ENCODE measurements at places on chromosomes 3 and 15.

GRCh38 chr15:29226436-29227208, 43.0 kb downstream of the NSMCE3 start:
- DNase-seq: no peak

- DNase-seq: no peak
These were observed 30.9 kb downstream of the FAM3D start for GRCh38 chr3:58635371-58636285.

GRCh38 chr15:65384505-65384894, 6.7 kb upstream of the IGDCC3 start:
- DNase-seq: no peak

DNA sequence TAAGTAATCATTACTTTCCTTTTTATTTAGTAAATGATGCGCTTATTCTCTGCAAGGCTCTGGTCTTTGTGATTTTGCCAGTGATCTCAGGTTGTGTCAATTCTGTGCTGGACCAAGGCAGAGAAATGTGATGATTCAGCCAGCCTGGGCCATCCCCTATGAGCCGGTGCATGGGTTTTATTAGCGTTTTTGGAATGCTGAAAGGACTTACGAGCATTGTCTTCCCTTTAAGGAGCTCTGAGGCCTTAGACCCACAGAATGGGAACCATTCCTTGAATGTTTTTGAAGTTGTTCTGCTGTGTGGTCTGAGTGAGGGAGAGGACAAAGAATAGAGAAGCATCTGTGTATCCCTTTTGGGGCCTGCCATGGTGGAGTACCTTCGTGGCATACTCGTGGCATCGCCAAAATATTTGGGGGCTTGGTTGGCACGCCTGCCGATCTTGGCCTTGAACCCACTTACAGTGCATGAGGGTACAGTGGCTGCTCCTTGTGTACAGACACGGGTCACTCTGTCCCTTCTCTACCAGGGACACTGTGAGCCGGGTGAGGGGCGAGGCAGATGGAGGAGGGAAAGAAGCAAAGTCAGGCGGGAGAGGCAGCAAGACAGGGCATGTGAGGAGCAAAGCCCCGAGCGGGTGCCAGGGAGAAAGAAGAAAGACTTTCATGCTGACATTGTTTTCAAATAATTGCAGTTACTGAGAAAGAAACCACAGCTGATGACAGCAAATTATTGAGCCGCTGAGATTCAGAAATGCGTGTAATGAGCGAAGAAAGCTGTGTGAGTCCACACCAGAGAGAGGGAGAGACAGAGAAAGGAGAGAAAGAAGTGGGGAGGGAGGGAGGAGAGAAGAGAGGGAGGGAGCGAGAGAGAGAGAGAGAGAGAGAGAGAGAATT, 269.4 kb upstream of the RGMA start:
- no peak for DNase-seq

- DNase-seq: no peak
These were observed 5.8 kb upstream of the PPP4R2 start for GRCh38 chr3:72990701-72991395.

DNA sequence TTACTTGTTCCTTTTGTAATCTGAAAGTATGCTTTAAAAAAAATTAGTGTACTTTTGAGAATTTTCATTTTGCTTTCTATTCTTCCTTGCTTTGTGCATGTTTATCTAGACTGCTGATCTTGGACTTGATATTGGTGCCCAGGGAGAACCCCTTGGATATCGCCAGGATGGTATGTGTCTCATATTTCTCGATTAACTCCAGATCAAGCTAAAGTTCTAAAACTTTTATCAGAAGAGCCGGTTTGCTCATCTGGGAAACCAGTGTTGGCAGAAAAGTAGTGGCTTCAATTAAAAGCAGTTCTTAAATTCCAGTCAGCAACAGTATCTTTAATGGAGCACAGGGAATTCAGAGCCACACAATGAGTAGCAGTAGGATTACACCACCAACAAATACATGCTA, 38.6 kb downstream of the CTNNB1 start:
- DNase-seq: no peak

DNA sequence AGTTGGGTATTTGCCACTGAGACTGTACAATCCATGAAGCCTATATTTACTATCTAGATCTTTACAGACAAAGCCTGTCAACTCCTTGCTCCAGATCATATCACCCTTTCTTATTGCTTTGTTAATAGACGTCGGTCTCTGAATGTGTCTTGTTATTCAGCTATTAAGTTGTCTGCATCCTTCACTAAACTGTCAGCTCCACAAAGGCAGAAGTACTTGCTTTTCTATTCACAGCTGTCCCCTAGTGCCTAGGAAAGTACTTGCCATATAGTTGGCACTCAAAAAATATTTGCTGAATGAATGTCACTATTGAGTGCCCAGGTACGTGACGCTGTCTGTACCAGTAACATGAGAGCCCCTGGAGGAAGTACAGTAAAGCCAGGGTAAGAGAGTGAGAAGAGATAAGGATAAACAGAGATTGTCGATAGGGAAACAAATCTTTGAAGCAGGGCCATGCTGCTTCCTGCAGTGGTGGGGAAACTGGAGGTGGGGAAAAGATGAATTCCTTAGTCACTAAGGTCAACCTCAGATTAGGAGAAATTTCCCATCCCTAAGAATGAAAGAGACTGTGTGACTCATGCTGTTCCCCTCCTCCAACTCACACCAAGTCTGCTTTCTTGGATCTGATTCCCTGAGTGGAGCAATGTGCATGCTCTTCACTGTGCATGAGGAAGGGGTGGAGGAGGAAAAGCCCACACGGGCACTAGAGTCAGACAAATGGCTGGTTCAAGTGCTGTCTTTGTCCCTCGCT, 36.3 kb downstream of the PRICKLE2 start:
- DNase-seq: no peak

- DNase-seq: no peak
These were observed 56.6 kb upstream of the ADPGK start for GRCh38 chr15:72840114-72840513.

DNA sequence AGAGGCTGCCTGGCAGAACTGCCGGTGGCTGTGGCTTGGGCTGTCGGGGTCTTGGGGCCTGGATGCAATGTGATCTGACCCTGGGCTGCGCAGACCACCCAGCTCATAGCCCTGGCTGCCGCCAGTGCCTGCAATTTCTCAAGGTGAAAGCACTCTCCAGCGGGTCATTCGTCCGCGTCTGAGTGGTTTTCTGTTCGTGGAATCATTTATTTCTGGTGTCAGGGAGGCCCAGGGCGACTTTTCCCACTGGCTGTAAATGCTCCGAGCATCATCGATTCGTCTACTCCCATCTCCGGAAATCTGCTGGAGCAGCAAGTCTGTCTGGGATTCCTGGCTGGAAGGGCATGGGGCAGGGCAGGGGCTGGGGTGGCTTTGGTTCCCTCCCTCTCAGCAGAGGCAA, 40.6 kb upstream of the ADPGK start:
- no peak for DNase-seq

- no peak for DNase-seq
These were observed 31.1 kb upstream of the CCDC174 start for GRCh38 chr3:14620512-14620911.

- no peak for DNase-seq
These were observed 17.1 kb downstream of the IQCB1 start for GRCh38 chr3:121817753-121818152.

- DNase-seq: no peak
These were observed 58.6 kb downstream of the QTRT2 start for GRCh38 chr3:114115143-114115542.

GRCh38 chr3:126306397-126306796, 50.8 kb downstream of the KLF15 start:
- DNase-seq: no peak

DNA sequence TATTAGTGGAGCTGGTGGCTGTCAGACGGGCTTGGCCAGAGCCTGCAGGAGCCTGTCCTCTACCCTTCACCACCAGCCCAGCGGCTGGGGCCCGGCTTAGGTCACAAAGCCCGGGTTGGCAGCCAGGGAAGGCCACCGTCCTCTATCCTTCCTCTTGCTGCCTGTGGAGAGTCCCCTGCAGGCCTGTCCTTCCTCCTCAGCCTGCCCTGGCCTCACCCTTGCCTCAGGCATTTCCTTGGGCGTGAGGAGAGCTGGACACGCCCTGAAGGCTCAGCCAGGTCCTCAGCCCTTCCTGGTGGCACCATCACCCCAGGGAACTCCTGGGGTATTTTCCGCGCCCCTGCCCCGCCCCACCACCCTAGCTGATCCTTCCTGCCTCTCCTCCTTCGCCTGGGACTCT, 7.7 kb downstream of the CHAC1 start:
- no peak for DNase-seq

GRCh38 chr15:72182673-72183072, 14.9 kb downstream of the GRAMD2A start:
- no peak for DNase-seq

- DNase-seq: no peak
These were observed 111.9 kb downstream of the RAP2B start for GRCh38 chr3:153273767-153274435.

DNA sequence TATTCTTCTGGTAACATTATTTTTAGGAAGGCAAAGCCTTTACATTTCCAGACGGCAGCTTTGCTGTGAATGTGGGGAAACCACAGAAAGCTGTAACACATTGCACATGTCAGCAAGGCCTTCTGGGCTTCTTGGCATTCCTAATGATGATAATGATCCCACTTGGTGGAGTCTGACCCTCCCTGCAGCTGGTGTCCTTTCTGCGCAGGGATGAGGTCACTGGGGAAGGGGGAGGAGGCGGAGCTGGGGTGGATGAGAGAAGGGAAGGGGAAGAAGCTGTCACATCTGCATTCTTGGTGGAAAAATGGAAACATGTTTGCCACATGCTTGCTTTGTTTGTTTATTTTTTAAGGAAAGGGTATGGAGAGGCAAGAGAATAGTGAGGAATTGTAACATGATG, 68.6 kb downstream of the FILIP1L start:
- no peak for DNase-seq

GRCh38 chr15:44009038-44009437, 182.2 kb downstream of the WDR76 start:
- DNase-seq: no peak

- peak; percentile 35 for DNase-seq
These were observed 660.1 kb upstream of the CFAP20DC start for GRCh38 chr3:59709702-59710553.

DNA sequence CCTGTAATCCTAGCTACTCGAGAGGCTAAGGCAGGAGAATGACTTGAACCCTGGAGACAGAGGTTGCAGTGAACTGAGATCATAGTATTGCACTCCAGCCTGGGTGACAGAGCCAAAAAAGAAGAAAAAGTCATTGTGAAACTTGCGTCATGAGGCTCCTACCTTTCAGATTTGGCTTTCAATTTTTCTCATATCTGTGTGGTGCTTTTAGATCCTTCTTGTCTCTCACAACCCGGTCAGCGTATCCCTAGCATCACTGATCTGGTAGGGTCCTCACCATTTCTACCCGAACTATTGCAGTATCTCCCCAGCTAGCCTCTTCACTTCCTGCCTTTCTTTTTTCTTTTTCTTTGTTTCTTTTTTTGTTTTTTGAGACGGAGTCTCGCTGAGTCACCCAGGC, 21.6 kb upstream of the GCNT3 start:
- DNase-seq: no peak

- no peak for DNase-seq
These were observed 99.3 kb downstream of the ABHD5 start for GRCh38 chr3:43790060-43790459.

- DNase-seq: no peak
These were observed 41.3 kb upstream of the GCNT3 start for GRCh38 chr15:59570315-59570714.

DNA sequence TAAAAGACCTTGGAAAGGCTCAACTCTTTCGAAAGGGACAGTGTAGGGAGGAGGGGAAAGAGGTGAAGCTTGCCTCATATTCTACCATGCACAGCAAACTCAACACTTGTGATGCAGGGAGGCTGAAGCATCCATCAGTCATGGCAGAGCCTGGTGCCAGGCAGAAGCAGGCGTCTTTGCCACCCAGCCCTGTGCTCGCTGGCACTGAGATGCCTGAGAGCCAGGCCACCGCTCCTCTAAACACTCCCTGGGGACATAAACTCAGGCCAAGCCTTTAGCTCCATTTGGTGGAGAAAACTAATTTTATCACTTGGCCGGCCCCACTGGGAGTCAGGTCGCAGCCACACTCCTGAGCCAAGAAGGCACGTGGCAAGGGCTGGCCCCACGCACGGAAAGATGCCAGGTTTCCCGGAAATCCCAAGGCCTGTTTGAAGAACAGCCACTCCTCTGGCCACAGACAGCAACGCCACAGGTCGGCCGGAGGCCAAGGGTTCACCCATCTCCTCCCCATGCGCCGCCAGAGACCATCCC, 30.7 kb downstream of the XXYLT1 start:
- DNase-seq: no peak

DNA sequence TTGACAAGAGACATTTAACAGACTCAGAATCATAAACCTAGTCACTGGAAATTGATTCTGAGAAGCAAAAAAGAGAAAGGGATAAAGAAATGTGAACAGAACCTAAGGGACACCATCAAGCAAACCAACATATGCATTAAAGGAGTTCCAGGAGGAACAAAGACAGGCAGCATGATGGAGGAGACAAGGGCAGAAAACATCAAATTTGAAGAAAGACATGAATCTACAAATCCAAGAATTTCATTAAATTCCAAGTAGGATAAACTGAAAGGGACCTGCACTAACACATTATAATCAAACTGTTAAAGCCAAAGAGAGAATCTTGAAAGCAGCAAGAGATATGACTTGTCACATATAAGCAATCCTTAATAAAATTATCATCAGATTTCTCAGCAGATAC, 122.3 kb downstream of the STT3B start:
- no peak for DNase-seq

DNA sequence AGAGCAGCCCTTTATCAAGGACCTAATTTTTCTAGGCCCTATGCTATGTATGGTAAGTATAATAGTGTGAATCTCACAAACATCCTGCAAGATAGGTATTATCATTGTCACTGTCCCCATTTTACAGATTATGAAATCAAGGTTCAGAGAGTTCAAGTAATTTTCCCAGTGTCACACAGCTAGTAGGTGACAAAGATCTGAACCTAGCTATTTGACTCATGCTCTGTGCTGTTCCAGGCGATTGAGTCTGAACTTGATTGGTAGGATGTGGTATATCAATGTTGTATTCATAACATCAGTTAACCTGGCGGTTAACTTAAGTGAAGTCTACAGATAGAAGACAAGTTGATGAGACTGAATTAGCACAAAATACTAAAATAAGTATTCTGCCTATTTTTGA, 229.9 kb downstream of the CHST2 start:
- DNase-seq: no peak

- no peak for DNase-seq
These were observed 52.6 kb upstream of the ABHD10 start for GRCh38 chr3:111926266-111926676.

DNA sequence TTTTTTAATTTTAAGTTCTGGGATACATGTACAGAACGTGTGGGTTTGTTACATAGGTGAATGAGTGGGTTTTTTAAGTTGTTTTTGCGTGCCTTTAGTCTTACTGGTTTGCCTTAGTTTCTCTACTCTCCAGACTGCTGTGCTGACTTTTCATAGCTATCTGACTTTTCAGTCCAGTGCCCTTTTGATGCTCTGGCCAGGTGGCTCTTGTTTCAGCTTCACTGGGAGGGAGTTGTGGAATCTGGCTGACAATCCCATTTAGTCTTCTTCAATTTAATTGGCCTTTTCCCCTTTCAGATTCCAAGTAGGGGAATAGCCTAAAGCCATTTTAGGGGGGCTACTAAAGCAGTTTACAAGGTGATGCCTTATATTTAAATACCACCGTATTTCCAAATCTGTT, 30.1 kb downstream of the FNDC3B start:
- no peak for DNase-seq
